ENCODE measurements at places on chromosomes 4 and X.

GRCh38 chrX:102063445-102064074 lies 61.9 kb upstream of the TCEAL2 start:
- no peak for DNase-seq

DNA sequence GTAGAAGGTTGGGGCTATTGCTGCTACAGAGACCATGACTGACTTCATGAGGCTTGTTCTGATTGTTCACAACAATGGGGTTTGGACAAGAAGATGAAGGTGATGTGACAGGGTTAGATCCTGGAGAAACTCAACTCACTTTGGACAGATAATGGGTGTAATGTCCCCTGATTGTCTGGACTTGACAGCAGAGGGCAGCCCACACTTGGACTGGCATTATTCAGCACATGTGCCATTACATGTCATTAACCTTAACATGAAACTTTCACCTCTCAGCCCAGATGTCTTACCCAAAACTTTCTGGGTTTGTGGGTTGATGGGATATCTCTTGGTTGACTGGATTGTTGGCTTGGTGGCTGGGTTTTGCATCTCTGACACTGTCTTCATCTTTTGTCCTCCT lies 101.5 kb downstream of the MXRA5 start:
- no peak for DNase-seq

- no peak for DNase-seq
These were observed 25.4 kb downstream of the CFAP299 start for GRCh38 chr4:80360900-80361299.

DNA sequence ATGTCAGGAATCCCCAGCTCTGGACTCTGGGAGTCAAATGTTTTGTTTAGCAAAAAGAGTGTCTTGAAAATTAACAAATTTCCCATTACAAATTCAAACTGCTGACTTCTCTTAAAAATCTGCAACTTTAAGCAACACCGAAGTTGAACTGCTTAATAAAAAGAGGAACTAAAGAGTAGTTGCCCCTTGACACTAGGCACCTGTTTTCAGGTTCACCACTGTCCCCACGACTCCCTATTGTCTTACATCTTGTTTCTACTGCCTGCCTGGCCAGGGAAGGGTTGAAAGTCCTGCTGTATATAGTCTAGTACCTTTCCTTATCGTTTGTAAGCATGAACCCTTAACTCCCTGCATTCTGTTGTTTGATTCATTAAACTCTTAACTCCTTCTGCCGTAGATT lies 173.9 kb downstream of the SCFD2 start:
- DNase-seq: no peak

GRCh38 chrX:118459494-118459893 lies 36.1 kb upstream of the DOCK11 start:
- DNase-seq: no peak

GRCh38 chr4:81214881-81215868 lies at the start of gene PRKG2:
PRKG2 (minus strand) TSS chr4:81215222; CDS start chr4:81205047, 10,175 bp downstream.
- DNase-seq: no peak

GRCh38 chr4:34010751-34011519 lies 2233.4 kb downstream of the ARAP2 start:
- no peak for DNase-seq

- no peak for DNase-seq
These were observed 145.9 kb upstream of the GNPDA2 start for GRCh38 chr4:44872246-44872645.

DNA sequence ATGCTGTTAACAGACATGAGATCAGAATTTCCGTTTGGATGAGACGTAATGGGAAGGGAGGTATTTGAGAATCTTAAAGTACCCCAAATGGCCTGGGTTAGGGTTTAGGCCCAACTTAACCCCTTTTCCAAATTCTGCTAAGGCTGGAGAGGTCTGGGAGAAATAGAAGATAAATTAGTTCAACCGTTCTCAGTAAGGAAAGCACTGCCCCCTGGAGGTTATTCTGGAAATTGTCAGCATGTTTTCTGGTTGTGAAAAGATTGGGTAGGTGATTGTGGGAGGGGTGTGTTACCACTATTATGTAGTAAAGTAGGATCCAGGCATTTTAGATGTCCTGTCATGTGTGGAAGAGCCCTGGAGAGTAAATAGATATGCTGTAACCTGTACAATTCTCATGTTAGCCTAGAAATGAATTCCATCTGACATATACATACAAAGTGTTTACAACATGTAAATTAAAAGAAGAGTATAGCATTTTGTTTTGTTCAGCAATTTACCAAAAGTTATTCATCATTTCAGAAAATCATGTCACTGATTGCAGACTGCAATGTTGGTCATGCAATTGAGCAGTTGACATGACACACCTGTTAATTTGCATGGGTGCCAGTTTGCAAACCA lies 26.8 kb upstream of the GRXCR1 start:
- DNase-seq: no peak

- no peak for DNase-seq
These were observed 412.0 kb upstream of the ATOH1 start for GRCh38 chr4:93416344-93417128.

- no peak for DNase-seq
These were observed 330.2 kb downstream of the PTTG2 start for GRCh38 chr4:38290366-38290765.

DNA sequence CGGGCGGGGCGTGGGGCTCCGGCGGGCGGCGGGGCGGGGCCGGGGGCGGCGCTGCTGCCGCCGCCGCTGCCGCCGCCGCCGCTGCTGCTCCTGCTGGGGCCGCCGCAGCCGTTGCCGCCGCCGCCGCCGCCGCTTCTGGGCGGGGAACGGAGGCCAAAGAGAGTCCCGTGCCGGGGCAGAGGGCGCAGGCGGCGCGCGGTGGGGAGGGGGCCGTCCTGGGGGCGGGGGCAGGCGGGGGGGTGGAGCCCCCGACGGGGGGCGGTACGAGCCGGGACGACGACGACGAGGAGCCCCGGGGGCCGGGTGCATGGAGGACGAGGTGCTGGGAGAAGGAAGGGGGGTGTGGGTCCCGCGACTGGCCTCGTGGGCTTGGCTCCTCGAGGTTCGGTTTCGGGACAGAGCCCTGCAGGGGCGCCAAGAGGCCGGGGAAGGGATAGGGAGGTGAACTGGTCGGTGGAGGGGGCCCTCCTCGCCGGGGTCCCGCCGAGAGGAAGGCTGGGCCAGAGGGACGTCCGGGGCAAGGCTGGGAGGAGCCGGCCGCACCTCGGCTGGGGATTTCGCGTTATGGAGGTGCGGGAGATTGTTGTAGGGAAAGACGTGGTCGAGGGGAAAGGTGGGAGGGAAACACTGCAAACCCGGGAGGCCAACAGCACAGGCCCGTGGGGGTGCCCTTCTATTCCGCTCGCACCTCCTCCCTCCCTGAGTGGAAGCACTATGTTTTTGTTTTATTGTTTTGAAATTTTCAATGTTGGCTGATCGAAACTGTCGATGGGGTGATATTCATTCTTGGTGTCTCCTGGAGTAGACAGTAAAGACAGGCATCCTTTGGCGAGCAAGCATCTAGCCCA lies 1.9 kb downstream of the BCORL1 start:
- DNase-seq: no peak

GRCh38 chr4:41799126-41799525 lies 50.6 kb upstream of the PHOX2B start:
- DNase-seq: no peak

DNA sequence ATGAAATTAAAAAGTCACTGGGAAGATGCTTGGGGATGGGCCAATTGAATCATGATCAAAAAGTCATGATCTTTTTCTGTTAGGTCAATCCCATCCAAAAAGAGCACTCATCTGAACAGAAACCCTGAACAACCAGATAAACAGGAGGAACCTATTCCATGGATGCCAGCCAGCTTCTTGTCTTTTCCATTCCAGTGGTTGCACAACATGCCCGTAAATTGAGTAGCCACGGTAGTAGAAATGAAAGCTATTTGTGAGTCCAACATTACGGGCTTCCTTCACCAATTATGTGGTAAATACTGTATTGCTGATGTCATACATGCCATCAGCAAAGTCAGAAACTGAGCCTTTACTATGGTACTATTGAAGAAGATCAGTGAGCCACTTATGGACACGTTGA lies 982.4 kb upstream of the HS3ST1 start:
- no peak for DNase-seq

- no peak for DNase-seq
These were observed 42.0 kb upstream of the RBMXL3 start for GRCh38 chrX:115147220-115147619.

- DNase-seq: no peak
These were observed 2.3 kb downstream of the IRF2 start for GRCh38 chr4:184471881-184472613.

GRCh38 chrX:25039036-25039435 lies 23.3 kb upstream of the ARX start:
- no peak for DNase-seq

- no peak for DNase-seq
These were observed 32.5 kb upstream of the FGFR3 start for GRCh38 chr4:1760521-1761071.
